ENCODE measurements at places on chromosomes 5 and 9.

DNA sequence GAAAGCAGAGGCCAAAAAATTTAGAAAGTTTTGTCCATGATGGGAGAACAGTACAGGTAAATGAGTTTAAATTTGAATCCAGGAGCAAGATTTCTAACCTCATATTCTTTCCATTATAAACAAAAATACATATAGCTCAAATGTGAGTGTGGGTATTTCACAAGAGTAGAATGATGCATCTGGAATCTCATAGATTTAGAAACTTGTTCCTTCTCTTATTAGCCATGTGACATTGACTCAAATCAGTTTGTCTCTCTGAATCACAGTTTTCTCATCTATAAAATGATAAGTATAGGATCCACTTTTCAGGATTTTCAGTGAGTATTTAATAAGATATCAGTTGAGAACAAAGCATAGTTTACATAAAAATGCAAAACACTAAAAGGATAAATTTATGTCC is 436.3 kb upstream of the PAPPA start:
- no peak for DNase-seq

DNA sequence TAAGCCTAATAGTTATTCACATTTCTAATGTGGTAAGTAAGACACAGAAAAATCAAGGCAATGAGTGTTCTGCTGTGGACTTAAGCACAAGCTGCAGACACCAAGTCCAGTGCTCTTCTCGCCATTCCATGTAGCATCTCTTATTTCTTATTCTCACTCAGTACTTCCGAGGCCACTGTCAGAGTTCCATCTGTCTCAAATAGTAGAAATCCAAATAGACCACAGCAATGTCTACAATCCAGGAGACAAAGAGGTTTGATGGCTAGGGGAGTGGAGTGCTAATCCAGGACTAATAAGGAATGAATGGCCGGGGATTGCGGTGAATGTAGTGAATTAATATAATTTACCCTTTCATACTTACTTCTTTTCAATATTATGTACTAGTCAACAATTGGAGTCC is 147.3 kb downstream of the FBXL7 start:
- no peak for DNase-seq

DNA sequence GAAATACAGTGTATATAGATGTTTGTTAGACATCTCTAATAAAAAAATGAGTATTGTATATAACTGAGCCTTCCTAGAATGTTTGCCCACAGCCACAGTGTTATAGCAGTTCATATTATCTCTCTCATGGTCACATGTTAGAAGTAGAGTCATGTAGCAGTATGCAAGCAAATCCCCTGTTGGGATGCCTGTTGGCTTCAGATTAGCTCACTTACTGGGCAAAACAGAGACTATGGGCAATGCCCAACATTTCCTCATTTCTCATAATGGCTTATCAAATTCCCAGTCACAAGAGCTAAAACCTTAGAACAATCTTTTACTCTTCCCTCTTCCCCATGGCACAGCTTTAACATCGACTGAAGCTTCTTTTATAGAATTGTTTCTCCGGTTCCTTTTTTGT is 27.0 kb upstream of the PDCD1LG2 start:
- DNase-seq, result no peak

DNA sequence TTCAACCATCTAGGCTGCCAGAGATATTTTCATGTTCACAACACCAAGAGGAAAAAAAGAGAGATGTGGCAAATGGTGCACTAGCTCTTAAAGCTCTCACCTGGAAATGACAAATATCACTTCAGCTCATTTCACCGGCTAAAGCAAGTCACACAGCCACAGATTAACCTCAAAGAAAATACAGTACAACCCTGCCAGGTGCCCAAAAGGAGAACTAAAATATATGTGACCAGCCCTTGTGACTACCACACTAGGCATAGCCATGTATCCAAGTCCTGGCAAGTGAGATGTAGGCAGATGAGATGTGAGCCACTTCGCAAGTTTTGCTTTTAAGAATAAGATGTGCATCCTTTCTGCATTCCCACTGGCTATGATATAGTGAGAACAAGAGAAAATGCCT is 41.4 kb downstream of the AGTPBP1 start:
- DNase-seq, result no peak

- no peak for DNase-seq
Observed at GRCh38 chr9:37033141-37033540, 927 bp downstream of the PAX5 start.

DNA sequence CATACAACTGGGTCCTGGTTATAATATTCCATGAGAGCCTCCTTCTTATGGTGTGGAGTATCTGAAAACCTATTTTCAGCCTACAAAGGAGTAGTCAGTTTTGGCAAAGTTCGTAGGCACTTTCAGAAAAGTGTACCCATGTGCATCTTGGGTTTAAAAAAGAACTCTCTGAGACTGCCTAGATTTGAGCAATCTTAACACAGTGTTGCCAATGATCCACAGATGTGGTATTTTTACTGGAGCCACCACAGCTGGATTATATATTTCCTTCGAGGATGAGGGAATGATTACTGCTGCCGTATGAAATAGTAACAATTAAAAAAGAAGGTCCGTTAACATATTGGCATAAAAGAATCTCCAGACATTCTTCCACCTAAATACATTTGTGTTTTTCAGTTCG is 1.1 kb downstream of the PALM2AKAP2 start:
- no peak for DNase-seq

All from G401 (cell line).